Daoy (cell line): ENCODE measurements at places on chromosomes 12 and 14.

DNA sequence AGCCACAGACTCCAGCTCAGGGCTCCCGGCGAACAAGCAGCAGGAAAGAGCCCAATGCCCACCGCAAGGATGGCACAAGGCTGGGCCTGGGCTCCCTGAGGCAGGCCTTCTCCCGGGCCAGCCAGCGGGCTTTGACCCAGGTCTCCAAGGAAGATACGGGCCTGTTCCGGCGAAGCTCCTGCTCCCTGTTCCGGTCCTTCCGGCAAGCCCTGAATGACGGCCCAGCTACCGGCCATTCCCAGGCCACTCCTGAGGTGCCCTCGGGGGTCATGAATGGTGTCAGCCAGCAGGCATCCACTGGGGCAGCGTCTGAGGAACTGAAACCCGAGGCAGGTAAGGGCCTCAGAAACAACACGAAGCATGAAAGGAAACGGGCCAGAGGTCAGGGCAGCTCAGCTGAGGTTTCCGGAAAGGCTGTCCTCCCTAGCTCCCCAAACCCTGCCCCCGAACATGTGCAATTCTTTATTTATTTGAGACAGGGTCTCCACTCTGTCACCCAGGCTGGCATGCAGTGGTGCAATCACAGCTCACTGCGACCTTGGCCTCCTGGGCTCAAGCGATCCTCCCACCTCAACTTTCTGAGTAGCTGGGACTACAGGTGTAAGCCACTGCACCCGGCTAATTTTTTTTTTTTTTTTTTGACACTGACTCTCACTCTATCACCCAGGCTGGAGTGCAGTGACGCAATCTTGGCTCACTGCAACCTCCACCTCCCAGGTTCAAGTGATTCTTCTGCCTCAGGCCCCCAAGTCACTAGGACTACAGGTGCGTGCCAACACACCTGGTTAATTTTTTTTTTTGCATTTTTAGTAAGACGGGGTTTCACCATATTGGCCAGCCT, 6.0 kb downstream of the EXOC3L4 start:
- no peak for DNase-seq

GRCh38 chr12:107992870-107993451, 136.1 kb upstream of the WSCD2 start:
- DNase-seq: peak; percentile 65

- no peak for DNase-seq
These were observed 129.4 kb downstream of the NPAS3 start for GRCh38 chr14:33068040-33068439.

DNA sequence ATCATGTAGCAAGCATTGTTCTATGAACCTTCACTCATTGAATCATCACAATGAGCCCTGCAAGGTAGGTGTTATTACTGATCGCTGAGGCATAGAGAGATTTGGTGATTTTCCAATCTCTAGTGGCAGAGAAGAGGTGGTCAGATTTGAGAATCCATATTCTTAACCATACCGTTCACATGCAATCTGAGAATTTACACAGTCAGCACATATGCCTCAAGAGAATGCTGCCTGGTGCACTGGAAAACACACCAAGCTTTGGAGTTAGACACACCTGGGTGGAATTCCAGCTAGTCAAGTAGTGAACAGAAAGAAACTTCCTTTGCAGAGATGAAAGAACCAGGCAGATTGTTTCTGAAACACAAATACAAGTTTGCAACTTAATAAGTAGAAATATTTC, 94.1 kb downstream of the LGR5 start:
- DNase-seq: no peak

DNA sequence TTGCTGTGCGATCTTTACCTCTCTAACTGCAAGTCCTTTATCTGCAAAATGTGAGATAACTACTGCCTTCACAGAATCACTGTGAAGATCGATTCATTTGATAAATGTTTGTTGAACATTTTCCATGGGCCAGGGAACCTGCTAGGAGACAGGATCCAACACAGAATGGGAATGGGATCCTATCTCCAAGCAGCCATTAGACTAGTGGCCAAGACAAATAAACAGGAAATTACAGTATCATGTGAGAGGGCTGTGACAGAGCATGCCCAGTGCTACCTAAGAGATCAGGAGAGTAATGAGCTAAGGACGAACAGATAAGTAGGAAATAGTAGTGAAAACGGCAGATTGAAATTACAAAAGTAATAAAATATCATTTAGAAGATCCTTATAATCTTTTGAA, 105.7 kb downstream of the GRIN2B start:
- no peak for DNase-seq

DNA sequence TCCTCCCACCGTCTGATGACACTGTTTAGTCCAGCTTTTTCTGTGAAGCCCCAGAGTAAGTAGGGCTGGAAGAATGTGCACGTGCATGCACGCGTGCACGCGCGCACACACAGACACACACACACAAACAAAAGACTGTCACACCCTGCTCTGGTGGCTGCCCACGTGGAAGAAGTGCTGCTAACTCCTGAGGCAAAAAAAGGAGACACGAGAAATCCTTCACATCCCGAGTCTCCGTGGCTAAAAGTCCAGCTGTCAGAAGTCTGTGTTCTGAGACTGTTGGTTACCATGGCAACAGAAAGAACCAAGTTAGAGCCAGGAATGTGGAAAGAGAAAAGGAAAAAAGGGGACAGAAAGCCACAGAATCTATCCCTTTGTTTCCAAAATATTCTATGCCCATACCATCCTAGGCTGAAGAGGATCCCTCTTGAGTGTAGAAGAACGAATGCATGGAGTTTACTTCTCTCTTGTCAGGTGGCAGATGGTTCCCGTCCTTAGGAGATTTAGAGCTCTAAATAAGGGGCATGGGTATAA, 1.6 kb upstream of the C12orf71 start:
- no peak for DNase-seq

GRCh38 chr12:102806110-102806509, 110.9 kb downstream of the PAH start:
- no peak for DNase-seq

DNA sequence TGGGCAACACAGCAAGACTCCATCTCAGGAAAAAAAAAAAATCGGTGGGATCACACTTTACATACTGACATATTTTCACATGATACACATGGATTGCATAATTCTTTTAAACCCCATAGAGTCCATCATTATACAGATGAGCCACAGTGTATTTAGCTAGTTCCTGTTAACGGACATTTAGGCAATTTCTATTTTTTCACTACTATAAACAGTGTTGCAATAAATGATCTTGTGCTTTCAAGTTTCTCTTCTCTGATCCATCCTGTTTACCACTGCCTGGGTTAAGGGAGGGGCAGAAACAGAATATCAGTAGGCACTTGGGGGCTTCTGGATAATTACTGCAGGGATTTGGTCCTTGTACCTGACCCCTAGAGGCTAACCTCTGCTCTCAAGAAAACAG, 43.4 kb upstream of the SPTLC2 start:
- DNase-seq: no peak

GRCh38 chr14:83478741-83479140, 1945.1 kb upstream of the SEL1L start:
- DNase-seq: no peak

GRCh38 chr12:66823857-66824570, 145.1 kb upstream of the GRIP1 start:
- peak; percentile 84 for DNase-seq

DNA sequence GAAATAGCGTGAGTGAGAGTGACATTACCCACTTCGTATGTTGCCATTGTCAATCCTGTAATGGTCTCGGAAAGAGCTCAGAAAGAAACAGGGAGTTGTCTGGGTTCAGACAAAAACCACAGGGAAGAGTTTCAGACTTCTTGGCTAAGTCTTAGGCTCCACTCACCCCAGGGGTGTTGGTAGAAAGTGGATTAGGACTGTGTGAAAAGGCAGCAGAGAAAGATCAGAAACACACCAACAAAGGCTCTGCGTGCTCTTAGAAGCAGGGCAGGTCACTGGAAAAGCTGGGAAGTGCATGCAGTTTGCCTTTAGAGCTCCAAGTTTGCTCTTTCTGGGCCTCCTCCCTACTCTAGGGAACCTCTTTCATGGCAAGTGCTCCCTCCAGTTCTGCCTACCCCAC, 106.1 kb upstream of the PLXNC1 start:
- DNase-seq: no peak

DNA sequence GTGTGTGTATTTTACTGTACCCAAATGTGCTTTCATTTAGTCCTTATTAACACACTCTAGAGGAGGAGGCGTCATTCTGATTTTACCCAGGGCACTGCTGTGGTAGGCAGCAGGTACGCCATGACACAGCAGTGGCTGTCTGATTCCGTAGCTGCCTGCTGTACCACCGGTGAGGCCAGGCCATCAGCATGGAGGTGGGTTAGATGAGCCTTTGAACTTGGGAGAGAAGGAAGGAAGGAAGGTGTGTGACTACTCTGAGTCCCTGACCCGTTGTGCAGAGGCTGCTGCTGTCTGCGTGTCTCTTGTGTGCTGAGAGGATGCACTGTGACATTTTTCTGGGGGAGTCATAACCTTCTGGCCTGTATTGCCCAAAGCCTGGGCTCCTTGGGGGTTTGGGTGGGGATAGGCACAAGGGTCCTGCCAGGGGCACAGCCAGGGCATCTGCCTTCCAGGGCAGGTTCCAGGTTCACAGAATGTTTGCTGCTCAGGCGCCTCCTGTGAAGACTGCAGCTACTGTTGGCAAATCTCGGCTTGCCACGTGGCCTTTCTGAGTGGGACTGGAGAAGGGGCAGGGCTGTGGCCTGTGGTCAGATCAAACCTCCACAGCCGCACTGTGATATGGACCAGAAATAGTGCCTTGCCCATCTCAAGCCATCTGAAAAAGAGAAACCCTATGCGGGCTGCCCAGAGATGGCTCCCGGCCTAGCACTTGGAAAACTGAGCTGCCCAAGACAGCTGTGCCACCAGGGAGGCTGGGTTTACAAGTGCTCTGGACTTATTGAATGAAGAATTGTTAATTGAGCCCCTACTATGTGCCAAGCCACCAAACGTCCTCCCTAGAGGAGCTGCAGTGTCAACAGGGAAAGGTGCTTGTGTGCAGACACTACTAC, 47.1 kb downstream of the MLXIP start:
- no peak for DNase-seq

DNA sequence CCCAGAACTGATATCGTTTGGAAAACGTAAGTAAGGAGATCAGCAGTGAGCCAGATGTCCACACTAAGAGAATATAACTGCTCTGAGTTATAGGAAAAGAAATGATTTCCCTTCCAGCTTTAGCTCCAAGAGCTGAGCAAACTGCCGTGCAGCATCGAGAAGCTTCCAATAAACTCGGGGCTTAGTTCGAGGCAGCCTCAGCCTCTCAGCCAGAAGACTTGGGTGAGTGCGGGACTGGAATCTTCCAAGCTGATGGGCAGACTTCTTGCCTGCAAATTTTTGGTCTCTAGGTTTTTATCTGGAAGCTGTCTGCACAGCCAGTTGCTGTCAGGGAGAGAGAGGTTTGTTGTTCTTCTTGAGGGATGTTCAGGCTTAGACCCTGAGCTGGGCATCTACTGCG, 196.1 kb downstream of the PHETA1 start:
- DNase-seq: no peak

GRCh38 chr12:92541731-92542130, 161.1 kb upstream of the PLEKHG7 start:
- DNase-seq: no peak

GRCh38 chr12:65962921-65963861, 138.9 kb downstream of the HMGA2 start:
- peak; percentile 39 for DNase-seq

- no peak for DNase-seq
These were observed 139.1 kb upstream of the PELI2 start for GRCh38 chr14:55979096-55979495.

- no peak for DNase-seq
These were observed 557.4 kb downstream of the FLRT2 start for GRCh38 chr14:86087377-86087776.

- no peak for DNase-seq
These were observed 3.3 kb downstream of the SDR39U1 start for GRCh38 chr14:24439257-24439656.

DNA sequence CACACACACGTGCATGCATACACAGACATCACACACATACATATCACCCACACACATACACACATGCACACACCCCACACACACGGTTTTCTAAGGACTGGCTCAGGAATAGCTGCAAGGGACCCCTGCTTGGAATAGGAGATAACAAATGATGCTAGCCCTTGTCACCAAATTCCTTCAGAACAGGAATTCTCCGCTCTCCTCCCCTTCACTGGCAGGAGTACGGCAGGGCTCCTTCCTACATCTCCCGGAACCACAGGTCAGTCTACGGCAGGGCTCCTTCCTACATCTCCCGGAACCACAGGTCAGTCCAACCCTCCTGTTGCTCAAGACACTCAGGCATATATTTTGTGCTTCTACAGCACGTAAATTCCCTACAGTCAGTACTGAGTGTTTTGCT, 23.9 kb downstream of the PHLDA1 start:
- no peak for DNase-seq

GRCh38 chr12:62912644-62913043, 22.3 kb downstream of the PPM1H start:
- no peak for DNase-seq

DNA sequence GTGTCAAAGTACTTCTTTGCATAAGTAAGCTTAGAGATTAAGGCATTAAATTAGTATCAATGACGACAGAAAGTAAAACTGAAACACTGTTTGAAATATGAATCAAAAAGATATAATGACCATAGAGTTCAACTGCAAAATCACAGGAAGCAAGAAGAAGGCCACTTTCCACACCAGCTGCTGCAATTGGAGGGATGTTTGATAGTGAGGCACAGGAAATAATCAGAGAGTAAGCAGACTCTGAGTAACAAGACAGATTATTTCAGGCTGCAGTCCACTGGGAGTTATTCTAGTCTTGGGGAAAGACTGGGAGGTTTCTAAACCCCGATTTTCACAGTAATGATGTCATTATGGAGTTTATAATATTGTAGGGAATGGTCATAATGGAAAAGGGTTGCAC, 12.9 kb downstream of the MDGA2 start:
- DNase-seq: no peak

DNA sequence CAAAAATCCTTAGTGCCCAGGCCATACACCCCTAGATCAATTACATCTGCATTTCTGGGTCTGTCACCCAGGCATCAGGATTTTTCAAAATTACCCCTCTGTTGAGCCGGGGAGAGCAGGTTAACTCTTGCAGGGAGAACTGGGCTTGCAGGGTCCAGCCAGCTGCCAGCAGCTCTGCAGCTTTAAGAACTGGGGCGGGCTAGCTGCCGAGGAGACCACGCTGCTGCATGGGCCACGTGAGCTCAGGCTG, at the start of gene DGLUCY:
DGLUCY (plus strand) TSS at position 245 of the 250 bp plus-strand sequence. CDS start 46,222 bp downstream, outside the sequence.
- peak; percentile 94 for DNase-seq

DNA sequence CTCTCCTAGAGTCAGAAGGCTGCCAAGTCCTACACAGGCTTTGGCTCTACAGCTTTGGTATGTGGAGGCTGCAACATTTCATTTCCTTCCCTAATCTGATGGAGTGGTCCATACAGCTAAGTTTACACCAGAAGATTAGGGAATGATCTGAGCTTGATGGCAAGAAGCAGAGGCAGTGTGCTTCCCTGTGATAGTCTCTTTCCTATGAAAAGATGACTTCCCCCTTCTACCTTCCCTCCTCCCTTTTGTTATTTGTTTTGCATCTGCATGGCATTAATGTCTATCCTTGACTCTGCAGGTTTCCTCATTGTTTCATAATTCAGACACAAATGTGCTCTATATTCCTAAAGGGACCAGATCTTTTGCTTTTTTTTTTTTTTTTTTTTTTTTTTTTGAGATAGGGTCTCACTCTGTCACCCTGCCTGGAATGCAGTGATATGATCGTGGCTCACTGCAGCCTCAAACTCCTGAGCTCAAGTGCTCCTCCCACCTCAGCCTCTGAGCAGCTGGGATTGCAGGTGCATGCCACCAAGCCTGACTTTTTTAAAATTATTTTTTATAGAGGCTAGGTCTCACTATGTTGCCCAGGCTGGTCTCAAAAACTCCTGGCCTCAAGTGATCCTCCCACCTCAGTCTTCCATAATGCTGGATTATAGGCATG, 76.3 kb downstream of the GRIP1 start:
- no peak for DNase-seq
